ENCODE measurements at places on chromosomes 5 and 9.

DNA sequence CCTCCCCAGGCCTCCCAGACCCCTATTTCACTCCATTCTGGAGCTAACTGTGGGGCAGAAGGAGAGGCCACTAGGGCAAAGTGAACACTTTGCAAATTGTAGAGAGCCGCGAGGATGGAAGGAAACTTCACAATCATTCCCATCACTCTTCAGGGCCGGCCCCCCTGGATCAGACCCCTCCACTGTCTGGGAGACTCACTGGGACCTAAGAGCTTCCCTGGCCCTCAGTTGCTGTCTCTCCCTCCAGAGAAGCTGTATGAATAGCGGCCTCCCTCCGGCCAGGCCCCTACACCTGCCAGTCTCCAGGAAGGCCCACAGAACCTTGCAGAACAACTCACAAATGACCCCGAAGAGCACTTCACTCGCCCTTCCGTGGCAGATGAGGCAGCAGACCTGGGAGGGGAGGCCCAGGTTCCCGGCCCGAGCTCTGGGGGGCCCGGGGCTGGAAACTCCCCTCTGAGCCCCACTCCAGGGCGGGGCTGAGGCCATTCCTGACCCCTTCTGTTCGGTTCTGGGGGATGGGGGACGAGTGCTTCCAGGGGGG lies 141.9 kb upstream of the IER5L start:
- DNase-seq, result no peak

DNA sequence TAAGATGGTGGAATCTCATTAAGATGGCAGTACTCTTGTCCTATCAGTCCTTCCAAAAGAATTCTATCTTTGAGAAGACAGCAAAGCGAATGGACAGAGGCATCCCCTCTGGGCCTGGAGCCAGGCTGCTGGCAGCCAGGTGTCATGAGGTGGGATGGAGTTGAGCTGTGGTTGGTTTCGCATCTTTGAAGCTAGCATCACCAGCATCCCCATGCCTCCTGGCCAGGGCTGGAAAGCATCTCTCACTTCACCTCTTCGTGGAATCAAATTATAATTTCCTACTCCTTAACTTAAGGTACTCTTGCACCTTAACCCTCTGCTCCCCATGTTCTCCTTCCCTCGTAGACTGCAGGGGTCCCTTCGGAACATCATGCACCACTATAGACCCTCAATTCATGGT lies 248.3 kb downstream of the GADD45G start:
- DNase-seq, result no peak

DNA sequence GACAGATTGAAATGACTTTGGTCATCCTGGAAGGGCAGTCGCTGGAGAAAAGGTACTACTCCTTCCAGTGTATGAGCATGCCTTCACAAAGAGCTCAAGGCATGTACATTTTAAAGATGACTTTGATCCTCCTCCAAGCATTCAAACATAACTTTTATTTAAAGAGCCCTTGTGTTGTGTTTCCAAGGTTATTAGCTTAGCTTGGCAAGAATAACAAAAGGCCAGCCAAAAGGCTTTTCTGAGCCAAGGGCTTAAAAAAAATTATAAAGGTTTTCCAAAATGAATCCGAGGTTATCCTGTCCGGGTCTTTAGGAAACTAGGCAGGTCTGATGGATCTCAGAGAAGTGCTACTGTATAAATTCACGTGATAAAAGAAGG lies 71.0 kb upstream of the PLPP6 start:
- DNase-seq, result no peak

- no peak for DNase-seq
Measured at GRCh38 chr9:89530726-89531125, 32.8 kb upstream of the SEMA4D start.

GRCh38 chr9:77512876-77513275 lies 135.2 kb downstream of the GNA14 start:
- no peak for DNase-seq

DNA sequence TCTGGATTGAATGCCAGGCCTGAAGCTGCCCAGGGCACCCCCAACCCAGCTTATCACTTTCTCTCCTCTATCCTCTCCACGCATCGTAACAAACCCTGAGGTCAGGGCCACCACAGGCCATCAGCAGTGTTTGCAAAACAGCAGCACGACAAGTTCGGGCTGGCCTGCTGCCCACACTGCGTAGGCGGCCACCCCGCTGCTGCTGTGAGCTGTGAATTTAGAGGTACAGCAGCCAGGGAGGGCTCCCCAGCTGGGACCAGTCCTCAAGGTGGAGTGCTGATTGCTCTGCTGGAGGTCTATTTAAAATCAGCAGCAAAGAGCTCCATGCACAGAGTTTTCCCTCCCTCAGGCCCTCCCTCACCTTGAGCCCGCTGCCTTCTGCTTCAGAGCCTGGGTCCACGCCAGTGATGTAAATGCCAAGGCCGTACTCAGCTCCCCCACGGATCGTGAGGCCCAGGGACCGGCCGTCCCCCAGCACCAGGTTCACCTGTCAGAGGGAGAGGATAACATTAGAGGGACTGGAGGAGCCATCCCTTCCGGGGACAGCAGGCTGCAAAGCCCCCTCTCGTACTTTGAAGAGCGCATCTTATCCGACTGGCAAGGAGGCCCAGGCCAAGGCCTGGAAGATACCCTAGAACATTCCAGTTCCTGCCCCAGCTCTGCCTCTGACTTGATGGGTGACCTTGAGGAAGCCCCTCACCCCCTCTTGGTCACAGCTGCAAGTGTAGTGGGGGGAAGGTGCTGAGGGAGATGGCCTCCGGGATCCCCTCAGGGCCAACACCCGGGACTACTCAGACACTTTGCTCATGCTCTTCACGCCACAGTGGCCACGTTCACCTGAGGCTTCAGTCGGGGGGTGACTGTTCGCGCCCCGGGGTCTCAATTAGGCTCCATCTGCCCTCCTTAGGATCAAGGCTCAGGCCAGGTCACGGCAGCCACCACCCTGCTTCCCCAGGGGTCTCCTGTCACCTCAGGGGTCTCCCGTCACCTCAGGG lies 39.1 kb downstream of the WHRN start:
- no peak for DNase-seq

- no peak for DNase-seq
Measured at GRCh38 chr5:118968406-118968911, 19.9 kb downstream of the DTWD2 start.

- DNase-seq, result no peak
Measured at GRCh38 chr5:103133231-103133630, 13.1 kb downstream of the PPIP5K2 start.

GRCh38 chr9:129620669-129621295 lies at the start of gene C9orf50:
Gene C9orf50, minus strand, starts transcription at chr9:129621101. Its CDS starts 527 bp downstream, at chr9:129620574.
- DNase-seq, result peak; percentile 41

DNA sequence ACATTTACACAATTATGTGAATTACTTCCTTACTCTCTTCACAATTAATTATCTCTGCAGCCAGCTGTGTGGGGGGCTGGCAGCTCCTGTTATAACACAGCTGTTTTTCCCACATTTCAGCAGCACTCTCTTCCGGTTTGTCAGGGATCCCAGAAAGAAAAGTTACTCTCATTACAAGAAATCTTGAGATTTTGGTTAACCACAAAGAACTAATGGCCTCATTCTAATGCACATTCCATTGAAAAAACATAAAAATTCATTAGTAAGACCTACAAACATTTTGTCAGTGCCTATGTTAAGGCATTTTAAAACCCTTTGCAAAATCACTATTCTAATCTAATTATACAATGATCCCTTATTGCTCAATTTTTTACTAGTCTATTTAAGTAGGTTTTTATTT lies 64.1 kb downstream of the PDE4D start:
- no peak for DNase-seq

- DNase-seq, result no peak
Measured at GRCh38 chr5:147340941-147341340, 106.1 kb downstream of the STK32A start.

DNA sequence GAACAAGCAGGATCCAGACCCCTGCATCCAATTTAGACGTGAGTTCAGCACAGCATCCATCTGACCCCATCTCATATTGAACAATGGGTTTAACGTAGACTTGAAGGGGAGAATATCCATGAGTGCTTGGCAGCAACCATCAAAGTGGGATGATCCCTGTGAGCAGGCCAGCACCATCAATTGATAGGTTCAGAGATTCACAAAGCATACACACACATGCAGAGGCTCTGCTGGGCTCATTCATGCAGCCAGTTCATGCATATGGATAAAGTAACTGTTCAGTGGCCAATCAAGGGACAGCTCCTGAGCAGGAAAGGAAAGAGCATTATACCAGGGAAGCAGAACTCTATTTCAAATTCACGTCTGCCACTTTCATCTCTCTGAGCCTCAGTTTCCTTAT lies 24.8 kb upstream of the CPEB4 start:
- DNase-seq, result no peak
